ENCODE measurements at places on chromosomes 13 and 19.

GRCh38 chr19:11191273-11191755 lies 6.0 kb downstream of the KANK2 start:
- DNase-seq = no peak

DNA sequence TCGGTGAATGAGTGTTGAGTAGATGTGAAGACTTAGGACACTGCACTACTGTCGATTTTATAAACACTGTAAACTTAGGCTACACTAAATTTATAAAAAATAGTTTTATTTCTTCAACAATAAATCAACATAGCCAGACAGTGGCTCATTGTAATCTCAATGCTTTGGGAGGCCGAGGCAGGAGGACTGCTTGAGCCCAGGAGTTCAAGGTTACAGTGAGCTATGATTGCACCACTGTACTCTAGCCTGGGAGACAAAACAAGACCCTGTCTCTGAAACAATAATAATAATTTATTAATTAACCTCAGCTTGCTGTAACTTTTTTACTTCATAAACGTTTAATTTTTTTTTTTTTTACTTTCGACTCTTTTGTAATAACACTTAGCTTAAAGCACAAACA lies 34.4 kb downstream of the ATP7B start:
- no peak for DNase-seq

GRCh38 chr19:33724721-33725060 lies 72.0 kb upstream of the KCTD15 start:
- DNase-seq = no peak

DNA sequence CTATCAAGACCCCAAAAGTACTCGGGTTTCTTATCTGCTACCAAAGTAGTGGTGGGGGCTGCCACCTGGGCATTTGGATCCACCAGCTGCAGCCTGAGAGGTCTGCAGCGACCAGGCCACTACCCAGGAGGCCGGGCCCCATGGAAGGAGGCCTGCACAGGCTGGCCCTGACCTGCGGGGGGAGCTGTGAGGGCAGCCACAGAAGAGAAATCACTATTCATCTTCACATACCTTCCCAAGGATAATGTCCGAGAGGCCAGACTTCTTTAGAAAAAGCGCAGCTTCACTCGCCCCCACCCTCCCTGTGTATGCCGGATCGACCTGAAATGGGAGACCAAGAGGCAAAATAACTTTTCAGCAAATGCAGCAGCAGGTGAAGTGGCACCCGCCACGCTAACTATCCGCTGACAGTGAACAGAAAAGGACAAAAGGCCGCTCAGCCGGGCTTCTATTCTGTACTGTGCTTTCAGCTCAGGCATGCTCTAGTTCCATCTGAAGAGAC lies 30.1 kb downstream of the EPS15L1 start:
- DNase-seq = no peak

- no peak for DNase-seq
These were observed 46.4 kb downstream of the KPNA3 start for GRCh38 chr13:49746111-49746510.

DNA sequence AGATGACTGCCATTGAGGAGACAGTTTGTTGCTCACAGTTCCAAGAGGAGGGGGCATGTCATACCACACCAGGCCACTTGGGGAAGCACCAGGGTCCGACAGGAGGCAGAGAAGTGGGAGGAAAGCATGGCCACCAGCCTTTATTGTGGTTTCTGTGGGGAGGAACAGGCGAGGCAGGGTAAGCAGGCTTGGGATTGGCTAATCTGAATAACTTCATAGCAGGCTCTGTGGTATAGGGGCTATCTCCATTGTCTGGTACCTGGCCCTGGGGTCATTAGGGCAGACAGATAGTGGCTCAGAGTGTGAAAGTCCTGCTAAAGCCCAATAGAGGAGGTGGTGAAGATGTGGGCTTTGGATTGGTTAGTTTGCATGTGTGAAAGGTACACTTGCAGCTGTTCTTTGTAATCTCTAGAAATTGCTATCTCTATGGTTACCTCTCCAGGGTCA lies 35.5 kb downstream of the CBY2 start:
- no peak for DNase-seq

- DNase-seq = no peak
These were observed 930.3 kb upstream of the PCDH9 start for GRCh38 chr13:68160466-68160865.

DNA sequence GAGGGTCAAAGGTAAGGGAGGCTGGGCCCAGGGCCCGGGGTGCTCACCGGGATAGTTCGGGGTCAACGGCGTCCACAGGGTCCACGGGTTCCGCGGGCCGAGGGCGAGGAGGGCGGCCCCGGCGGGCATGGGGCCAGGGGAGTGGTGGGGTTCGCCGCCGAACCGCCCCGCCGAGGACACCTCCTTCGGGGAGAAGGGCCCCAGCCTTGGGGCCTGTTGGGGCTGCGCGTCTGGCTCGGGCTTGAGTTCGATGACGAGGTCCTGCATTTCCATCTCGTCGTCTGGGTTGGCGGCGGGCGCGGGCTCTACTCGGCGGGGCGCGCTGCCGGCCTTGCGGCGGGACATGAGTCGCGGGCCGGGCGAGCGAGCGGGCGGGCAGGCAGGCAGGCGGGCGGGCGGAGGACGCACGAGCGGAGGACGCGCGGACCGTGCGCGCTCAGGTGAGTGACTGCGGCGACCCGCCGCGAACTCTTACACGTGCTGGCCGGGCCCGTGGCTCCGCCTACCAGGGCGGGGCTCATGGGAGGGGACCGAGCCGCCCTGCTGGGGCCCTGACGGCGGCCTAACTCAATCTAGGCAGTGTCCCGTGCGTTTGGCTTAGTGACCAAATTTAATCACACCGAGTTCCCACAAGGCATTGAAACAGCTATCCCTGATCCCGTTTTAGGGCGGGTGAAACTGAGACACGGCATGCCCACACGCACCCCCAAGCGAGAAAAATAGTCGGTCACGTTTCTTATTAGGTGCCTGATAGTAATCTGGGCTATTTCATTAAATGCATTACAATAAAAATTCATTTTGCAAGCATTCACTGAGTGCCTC lies at the start of gene ZNF296:
ZNF296 (minus strand) TSS at position 450 of the 822 bp plus-strand sequence; CDS start at position 345, 105 bp downstream.
- DNase-seq = peak; percentile 54

- DNase-seq = no peak
These were observed 34.7 kb upstream of the RANBP3 start for GRCh38 chr19:6012426-6013170.

DNA sequence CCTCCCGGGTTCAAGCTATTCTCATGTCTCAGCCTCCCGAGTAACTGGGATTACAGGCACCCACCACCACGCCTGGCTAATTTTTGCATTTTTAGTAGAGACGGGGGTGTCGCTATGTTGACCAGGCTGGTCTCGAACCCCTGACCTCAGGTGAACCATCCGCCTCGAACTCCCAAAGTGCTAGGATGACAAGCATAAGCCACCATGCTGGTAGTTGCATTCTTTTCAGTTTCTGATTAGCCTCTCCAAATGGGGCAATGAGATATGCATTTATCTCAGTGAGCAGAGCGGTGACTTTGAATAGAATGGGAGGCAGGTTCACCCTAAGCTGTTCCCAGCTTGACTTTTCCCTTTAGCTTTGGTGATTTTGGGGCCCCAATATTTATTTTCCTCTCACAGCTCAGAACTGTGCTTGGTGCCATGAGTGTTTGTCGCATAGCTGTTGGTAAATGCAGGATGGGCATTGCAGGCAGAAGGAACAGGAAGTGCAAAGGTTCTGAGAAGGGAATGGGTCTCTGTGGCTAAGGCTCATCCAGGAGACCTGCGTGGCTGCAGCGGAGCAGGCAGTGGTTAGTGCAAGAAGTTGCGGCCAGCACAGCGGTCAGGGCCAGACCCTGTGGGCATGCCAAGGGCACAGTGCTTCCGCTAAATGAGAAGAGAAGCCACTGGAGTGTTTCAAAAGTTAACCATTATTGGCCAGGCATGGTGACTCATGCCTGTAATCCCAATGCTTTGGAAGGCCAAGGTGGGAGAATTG lies 20.7 kb downstream of the LYPD3 start:
- no peak for DNase-seq

Data from stimulated activated CD4-positive, alpha-beta T cell treated with anti-CD3 and anti-CD28 coated beads, TNF-alpha, amount 100 ng/mL, for 24 hours (primary cell).